Activated CD4-positive, alpha-beta T cell treated with anti-CD3 and anti-CD28 coated beads, Interleukin-2, amount 10 ng/mL, durations not matched to agents 24 days and 14 days (primary cell): ENCODE measurements at places on chromosomes 3 and 15. TPM values are rescaled to one million over a fixed set of nuclear protein-coding genes. Genes with fewer than 3 reads are reported as not detected.
A peak's percentile ranks its signal among the peaks of the same experiment; 100 is the strongest.

GRCh38 chr3:72176537-72177041 is 391.6 kb upstream of the PROK2 start:
- DNase-seq = no peak

DNA sequence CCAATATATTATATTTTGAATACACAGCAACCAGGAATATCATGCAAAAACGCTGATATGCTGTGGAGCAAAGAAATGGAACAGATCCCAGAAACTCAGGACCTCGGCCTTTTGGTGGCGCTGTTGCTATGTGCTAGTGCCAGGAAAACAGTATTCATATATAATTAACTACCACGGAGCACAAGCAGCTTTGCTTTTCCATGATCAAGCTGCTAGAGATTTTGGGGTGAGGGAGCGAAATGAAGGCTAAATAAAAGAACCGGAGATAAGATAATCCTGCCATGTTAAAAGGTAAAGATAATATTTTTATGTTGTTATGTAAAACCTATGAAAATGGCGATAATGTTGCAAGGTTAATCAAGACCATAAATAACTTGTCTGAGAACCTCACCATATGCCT is 157.7 kb upstream of the FAM3D start:
- peak; percentile 69 for DNase-seq

The BCL2A1 gene
- total RNA-seq = 110 and 111 TPM in 2 replicates

The AHSG gene
- not detected in 2 replicates for total RNA-seq

The EPB42 gene
- total RNA-seq = not detected in 2 replicates

GRCh38 chr15:76335307-76336253 is 993 bp upstream of the ISL2 start:
- peak; percentile 77 for DNase-seq

- DNase-seq = no peak
Measured at GRCh38 chr3:45398178-45398577, 9.8 kb downstream of the LARS2 start.

DNA sequence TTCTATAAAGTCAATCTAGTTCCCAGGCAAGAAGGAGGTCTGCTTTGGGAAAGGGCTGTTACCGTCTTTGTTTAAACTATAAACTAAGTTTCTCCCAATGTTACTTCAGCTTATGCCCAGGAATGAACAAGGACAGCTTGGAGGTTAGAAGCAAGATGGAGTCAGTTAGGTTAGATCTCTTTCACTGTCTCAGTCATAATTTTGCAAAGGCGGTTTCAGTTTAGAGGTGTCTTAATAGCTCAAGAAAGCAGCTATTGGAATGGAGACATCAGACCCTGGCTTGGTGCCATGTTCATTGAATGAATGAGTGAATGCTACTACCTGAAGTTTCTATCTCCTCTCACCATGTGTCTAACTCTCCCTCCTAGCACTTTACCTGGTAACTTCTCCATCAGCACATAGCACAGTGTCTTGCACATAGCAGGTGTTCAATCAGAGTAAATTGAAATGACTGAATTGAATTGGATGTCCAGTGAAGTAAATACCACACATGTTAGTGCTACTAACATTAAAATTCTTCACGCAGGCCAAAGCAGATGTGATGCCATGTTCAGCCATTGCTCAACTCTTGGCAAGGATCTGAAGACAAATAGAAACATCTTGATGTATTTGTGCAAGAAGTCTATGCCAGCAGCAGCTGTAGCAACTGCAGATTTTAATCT is 28.2 kb downstream of the CLEC3B start:
- DNase-seq = no peak

- no peak for DNase-seq
Measured at GRCh38 chr3:104831071-104831470, 535.6 kb upstream of the ALCAM start.

DNA sequence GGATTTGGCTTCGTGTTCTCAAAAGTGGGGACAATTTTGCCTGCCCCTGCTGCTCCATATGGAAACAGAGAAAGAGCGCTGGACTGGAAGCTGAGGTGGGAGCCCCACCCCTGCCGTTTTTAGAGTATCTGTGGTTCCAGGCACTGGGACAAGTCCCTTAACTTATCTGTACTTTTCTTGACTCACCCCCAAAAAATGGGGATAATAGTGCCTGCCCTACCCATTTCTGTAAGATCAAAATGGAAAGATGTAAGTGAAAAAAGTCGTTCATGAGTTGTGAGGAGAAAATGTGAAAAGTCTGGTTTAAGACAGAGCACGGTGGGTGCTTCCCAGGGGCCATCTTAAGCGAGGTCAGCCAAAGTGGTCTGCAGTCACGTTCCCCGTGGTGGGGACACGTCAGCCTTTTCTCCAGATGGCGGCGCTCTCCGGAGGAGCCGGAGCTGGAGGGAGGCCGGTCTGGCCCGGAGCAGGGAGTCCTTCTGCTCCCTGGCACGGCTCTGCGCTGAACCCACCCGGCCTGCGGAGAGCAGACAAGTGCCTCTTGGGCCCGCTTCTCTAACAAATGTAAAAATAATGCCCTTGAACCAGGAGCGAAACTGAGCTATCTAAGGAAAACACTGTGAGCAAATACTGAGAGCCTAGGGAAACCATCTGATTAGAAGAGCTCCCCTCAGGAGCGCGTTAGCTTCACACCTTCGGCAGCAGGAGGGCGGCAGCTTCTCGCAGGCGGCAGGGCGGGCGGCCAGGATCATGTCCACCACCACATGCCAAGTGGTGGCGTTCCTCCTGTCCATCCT is at the start of gene CLDN18:
Gene CLDN18 (plus strand): TSS at position 690 of the 797 bp plus-strand sequence. CDS start 61 bp downstream, at position 751.
- no peak for DNase-seq

DNA sequence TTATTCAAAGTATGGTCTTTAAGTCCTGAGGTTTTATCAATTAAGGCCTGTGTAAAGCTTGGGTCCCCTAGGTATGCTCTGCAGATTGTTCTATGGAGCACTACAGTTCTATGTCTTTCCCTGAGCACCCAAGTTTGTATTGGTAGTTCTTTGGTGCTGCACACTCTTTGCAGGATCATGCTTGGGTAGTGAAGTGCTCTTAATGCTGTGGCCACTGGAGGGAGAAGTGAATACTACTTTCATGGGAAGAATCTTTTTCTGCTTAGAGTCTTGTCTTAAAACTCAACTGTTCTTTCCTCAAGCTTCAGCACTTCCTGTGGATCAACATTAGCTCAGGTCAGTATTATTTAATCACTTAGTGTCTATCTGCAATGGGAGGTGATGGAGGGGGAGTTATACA is 93.6 kb upstream of the CFAP20DC start:
- no peak for DNase-seq

DNA sequence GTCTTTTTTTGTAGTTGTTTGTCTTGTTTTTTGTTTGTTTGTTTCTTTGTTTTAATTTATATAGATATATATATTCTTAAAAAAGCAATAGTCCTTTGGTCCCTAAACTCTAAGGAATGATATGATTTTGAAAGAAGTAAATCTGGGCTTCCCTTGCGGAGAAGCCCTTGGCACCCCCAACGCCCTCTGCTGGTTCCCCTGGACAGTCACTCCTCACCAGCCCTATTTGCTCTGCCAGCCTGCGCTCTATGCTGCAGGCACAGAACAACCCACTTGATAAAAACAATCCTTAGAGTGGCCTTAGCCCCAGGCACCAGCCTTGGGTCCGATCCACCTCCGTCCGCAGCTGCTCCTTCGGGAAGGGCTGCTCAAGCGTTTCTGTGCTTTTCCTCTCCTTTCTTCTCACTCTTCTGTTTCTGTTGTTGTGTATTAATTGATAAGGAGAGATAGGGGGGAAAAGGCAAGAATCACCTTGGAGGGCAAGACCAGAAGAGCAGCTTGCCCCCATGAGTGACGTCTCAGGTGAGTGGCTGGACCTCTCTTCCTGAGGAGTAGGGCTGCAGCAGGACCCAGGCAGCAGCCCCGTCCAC is 13.7 kb upstream of the PARP6 start:
- DNase-seq = peak; percentile 76

GRCh38 chr3:46928282-46928681 is 48.3 kb downstream of the CCDC12 start:
- no peak for DNase-seq

The NCBP2 gene
- 101 and 105 TPM in 2 replicates for total RNA-seq

The PPP1R2 gene
- 75.2 and 78.2 TPM in 2 replicates for total RNA-seq

- no peak for DNase-seq
Measured at GRCh38 chr3:58141766-58142345, 68.9 kb downstream of the DNASE1L3 start.

GRCh38 chr3:4507024-4507596 is 14.0 kb downstream of the ITPR1 start:
- no peak for DNase-seq

DNA sequence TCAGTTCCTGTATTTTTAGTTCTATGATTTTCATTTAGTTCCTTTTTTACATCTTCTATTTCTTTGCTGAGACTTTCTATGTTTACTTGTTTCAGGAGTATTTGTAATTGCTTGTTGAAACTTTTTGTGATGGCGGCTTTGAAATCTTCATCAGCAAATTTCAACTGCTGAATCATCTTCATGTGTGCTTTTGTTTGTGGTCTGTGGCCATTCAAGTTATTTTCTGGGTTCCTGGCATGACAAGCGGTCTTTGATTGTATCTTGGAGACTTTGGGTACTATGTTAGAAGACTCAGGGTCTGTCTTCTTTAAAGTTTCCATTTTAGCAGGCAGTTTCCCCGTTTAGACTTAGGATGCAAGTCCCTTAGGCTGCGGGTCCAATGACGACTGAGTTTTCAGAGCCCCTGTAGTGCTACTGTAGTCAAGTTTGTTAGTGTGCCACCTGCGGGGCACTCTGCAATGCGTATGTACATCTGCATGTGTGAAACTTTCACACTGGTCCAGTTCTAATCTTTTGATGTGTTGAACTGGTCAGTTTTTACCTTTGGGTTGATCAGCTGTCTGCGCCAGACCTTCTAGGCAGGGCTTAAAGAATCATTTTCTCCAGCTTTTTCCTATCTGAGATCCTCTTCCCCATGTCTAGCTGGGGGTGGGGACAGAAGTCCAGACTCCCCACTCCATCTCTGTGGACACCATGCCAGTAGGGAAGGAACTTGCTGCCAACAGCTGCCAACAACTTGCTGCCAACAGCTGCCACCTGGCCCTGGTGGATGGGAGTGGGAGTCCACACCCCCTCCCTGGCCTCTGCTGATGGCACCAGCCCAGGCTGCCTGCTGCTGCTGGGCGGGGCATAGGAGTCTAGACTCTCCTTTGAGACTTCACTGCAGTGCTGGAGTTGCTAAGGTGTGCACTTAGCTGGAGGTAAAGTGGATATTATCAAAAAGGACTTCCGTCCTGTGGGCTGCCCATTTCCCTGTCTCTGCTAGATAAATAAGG is 190.9 kb downstream of the TJP1 start:
- no peak for DNase-seq

- no peak for DNase-seq
Measured at GRCh38 chr3:142947799-142948575, 15.5 kb downstream of the PAQR9 start.
